ENCODE measurements at places on chromosomes 3 and 15. TPM values are rescaled to one million over a fixed set of nuclear protein-coding genes. Genes with fewer than 3 reads are reported as not detected.

DNA sequence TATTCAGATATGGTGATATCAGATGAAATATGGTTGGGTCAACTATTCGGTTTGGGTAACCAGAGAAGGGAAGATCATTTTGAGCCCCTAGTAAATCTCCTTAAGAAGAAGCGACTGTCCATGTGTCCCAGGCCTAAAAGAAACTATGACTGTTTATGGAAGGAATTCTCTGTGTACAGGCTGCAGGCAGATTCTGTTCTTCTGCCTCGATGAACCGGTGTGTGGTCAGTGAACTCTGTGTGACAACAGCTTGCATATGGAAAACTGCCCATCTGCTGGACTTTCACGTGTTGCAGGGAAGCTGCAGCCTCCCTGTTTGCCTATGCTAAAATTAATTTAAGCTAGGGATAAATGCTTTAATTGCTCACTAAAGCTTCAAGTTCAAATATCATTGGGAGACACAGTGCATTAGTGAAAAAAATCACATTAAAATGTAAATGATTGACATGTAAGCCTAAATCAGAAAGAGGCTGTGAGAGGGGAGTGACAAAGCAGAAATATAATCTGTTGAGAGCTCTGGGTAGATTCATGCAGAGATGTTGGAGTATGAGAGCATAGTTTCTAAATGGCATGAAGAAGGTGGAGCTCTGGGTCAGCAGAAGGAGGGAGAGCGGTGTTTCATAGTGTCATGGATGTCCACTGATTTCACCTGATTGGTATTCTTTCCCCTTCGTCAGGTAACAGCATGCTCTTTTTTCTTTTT lies 65.4 kb upstream of the PFN2 start:
- DNase-seq, result no peak
- H3K36me3 ChIP-seq, result no peaks in the 10 kb centered on the region
- no peak overlapping the region for H3K4me3 ChIP-seq
- no peak overlapping the region for H3K27ac ChIP-seq
- H3K4me1 ChIP-seq, result no peaks in the 10 kb centered on the region

DNA sequence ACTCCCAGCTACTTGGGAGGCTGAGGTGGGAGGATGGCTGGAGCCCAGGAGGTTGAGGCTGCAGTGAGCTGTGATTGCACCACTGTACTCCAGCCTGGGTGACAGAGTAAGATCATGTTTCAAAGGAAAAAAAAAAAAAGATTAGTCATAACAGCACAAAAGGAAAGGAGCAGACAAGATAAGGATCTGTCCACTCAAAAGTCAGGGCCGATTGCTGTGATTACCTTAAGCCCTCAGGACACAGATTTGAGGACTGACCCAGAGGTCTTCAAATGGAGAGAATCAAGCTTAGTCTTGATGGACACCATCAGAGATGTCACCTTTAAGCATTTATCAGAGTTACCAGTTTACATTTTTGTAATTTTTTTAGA lies 23.9 kb upstream of the HEG1 start:
- H3K4me1 ChIP-seq, result no peaks in the 10 kb centered on the region
- H3K27ac ChIP-seq, result no peak overlapping the region
- H3K4me3 ChIP-seq, result no peak overlapping the region

DNA sequence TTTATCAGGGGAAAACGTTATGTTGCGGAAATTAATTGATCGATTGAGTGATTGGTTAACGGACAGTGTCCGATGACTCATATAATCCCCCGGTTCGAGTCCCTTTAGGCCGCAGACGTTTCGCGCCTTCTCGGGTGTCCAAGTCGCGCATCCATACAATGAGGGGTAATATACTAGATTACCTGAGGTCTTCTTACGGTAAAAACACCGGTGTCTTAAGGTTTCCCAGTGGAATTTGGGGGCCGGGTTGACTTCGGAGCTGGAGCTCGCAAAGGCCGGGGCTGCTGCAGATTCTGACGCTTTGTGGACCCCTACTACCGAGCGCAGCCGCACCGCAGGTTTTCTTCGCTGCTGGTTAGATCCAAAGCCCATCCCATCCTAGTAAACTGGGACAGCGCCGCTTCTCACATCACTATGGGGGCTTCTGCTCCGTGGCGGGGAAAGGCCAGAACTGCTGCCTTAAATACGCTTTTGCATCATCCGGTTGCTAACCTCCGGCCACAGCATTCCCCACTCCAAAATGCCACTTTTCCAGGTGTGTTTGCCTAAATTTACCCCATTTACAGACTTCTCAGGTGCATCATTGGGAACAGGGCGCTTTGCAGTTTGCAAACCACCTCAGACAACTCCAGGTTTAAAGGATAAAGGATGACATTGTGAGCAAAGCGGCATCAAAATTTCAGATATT lies 858 bp upstream of the SACM1L start:
- H3K4me3 ChIP-seq, result peak overlapping the region; percentile 96
- peak overlapping the region; percentile 94 for H3K27ac ChIP-seq
- peak; percentile 48 for DNase-seq
- H3K4me1 ChIP-seq, result peaks cover 51% of the 10 kb centered on the region

- H3K27me3 ChIP-seq, result no peaks in the 10 kb centered on the region
- H3K4me1 ChIP-seq, result no peaks in the 10 kb centered on the region
- no peak overlapping the region for H3K27ac ChIP-seq
- no peaks in the 10 kb centered on the region for H3K36me3 ChIP-seq
Observed at GRCh38 chr15:45906230-45906629, 271.4 kb downstream of the SQOR start.

- no peak overlapping the region for H3K4me3 ChIP-seq
- H3K4me1 ChIP-seq, result no peaks in the 10 kb centered on the region
- no peak for DNase-seq
Observed at GRCh38 chr3:101897013-101897412, 47.7 kb downstream of the NFKBIZ start.

The CCNB2 gene
- 1.8 TPM for total RNA-seq

The CLRN1 gene
- not detected for total RNA-seq

The TM4SF4 gene
- not detected for total RNA-seq

The ROPN1 gene
- not detected for total RNA-seq
